ENCODE measurements at places on chromosomes 13 and 19.

DNA sequence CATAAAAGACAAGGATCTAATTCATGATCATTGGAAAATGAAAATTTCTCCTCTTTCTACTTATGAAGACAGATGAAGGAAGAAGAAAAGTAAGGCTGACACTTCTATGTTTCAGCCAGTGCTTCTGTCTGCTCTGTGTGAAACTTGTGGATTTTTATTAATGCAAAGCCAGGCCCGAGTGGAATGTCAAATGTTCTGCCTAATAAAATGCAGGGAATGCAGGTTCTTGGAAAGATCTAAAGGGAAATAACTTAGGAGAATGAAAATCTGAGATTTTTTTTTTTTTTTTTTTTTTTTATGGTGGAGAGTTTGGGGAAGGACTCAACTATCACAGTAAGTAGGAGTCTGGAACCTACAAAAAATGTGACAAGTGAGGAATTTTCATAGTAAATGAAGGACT, 1732.3 kb upstream of the SLC10A2 start:
- DNase-seq, result no peak

DNA sequence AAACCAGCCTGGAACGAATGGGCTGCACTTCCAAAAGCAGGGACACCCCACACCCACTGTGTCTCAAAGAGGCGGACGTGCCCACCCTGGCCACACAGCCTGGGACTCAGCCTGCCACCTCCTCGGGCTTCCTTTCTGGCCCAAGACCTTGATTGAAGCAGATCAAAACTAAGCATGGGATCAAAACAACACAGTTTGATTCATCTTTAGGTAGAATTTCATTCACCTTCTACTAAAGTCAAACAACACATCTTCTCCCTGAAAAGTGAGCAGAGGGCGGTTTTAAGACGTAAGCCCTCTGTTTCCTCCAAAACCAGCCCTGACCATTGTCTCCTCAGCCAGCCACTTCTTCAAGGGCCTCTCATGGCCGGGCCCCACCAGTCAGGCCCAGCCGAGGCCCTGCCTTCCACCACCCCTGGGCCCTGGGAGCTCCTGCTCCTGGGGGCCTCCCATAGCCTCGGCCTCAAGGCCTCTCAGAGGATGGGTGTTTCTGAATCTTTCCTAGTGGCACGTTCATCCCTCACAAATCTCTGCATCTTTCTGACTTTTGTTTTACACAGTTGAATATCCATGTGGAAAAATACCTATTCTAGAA, 6.3 kb upstream of the F10 start:
- DNase-seq, result no peak

DNA sequence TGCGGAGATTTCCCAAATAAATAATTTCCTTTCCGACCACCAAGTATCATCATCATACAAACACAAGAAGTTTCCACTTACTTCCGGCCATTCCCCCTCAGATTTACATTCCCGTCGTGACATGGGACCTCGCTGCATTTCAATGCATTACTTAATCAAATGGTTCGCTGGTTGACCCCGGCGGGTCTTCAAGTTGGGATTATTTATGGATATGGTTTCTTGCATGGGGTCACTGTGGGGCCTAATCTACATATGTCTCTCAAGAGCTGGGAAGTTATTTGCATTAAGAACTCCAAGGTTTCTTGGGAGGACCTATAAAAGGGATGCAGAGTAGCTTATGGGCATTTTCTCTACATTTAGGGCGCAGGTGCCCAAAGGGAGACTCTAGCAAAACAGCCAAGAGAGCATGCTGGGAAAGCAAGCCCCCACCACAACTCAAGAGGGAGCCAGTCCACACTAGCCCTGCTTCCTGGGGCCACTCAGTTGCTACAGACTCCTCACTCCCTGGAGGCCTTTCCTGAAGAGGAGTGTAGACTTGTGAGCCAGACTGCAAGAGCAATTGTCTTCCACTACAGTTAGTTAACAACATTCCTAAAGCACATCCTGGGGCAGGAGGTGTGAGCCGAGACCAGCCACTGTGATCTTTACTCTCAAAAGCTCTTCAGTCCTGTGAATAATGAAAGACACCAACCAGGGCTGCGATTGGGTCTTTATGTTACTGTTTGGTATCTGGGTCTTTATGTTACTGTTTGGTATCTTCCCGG, 125.3 kb downstream of the KATNAL1 start:
- DNase-seq, result no peak

- DNase-seq, result peak; percentile 71
Observed at GRCh38 chr19:50679177-50680125, 30.2 kb downstream of the C19orf81 start.

DNA sequence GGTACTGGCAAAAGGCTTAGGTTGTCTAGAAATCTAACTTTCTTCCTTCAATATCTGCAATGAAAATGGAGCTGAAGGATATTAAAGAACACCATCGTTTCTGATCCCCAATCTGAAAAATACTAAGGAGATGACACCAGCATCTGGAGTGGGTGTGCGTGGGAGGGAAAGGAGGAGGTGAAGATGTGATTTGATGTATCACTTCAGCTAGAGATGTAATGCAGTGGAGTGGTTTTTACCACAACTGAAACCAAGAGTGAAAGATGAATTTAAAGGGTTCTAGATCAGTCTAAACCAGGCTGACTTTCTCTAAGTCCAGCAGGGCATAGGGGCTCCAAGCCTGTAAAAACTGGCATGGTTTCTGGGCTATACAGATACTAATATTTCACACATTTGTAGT, 148.4 kb downstream of the AKAP11 start:
- DNase-seq, result peak; percentile 71

DNA sequence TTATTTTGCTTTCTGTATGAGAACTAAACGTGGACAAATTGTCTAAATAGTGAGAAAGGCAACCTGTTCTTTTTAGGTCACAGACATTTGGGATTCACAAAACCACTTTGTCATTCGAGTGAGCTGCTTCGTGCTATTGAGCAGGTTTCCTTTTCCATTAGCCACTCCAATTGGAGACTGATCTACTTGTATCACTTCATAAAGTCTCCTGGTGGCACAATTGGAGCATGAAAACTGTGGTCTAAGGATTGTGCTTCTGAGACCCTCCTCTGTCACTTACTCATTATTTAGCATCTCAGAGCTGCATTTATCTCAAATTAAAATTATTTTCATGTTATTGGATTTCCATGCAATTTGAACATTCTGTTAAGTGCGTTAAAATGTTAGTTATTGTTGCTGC, 397.7 kb downstream of the TDRD3 start:
- no peak for DNase-seq

DNA sequence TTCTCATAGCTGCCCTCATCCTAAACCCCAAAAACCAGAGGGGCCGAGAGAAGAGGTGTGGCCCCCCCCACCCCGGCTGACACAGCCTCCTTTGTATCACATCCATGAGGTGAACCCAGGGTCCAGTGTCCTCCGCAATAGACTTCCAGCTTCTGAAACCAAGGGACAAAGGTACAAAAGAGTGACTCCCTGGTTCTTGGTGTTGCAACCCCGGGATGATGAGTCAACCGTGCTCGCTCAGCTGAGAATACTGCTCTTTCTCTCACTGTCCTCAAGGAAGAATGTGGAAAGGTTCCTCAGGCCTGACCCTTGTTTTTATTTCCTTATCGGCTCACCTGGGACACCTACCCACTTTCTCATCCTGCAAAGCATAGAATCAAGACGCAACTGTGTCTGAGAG, 5.5 kb downstream of the SLC15A1 start:
- DNase-seq, result no peak

DNA sequence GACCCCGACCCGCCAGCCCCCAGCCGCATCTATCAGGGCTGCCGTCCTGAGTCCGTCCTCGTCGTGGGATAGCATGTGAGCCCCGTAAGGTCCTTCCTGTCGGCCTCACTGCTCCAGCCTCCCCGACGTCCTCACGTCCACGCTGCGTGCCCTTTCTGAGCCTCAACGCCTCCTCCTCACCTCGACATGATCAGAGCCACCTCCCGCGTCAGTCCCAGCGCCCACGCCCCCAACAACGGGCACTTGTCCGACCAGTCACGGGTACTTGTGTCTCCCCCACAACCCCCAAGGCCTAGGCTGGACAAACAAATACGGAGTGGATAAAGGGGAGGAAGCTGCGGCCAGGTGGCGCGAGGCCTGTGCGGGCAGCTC, 665 bp downstream of the ZNF497 start:
- DNase-seq, result peak; percentile 42

- no peak for DNase-seq
Observed at GRCh38 chr19:50792272-50793250, 2.3 kb downstream of the ACP4 start.

All from stimulated activated CD4-positive, alpha-beta T cell treated with anti-CD3 and anti-CD28 coated beads, Interleukin-4, amount 100 ng/mL, for 4 hours (primary cell).